Stimulated activated CD4-positive, alpha-beta T cell treated with anti-CD3 and anti-CD28 coated beads, Interleukin-1b, Interleukin-23, amount 100 ng/mL, for 48 hours (primary cell): ENCODE measurements at places on chromosomes 3 and 15.

- no peak for DNase-seq
Measured at GRCh38 chr15:25811481-25811906, 51.6 kb downstream of the ATP10A start.

DNA sequence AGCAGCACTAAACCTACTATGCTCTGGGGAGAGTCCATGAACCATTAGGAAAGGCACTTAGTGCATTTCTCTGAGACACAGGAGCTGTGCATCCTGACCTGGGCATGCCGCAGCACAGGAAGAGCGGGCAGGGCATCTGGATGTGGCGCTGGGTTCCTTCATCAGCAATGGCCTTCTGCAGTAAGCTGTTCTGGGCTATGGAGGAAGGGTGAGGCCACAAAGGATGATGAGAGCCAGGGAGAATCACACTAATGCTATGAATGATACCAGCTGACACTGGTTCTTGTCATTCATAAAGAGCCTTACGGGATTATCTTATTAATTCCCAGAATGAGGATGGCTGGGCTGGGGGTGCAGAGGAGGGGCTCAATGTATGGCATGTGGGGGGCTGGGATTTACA is 12.7 kb upstream of the SCN10A start:
- DNase-seq = no peak

DNA sequence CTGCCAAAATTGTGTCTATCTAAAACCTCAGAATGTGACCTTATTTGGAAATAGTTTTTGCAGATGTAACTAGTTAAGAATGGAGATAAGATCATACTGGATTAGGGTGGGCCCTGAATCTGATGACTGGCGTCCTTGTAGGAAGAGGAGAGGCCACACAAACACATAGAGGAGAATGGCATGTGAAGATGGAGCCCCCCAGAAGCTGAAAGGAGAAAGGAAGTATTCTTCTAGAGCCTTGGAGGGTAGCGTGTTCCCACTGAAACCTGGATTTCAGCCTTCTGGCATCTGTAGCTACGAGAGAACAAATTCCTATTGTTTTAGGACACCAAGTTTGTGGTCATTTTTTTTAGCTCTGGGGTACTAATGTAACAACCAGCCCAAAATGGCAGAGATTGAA is 423.0 kb upstream of the TPM1 start:
- DNase-seq = no peak

GRCh38 chr15:72184165-72184811 is 13.3 kb downstream of the GRAMD2A start:
- no peak for DNase-seq

DNA sequence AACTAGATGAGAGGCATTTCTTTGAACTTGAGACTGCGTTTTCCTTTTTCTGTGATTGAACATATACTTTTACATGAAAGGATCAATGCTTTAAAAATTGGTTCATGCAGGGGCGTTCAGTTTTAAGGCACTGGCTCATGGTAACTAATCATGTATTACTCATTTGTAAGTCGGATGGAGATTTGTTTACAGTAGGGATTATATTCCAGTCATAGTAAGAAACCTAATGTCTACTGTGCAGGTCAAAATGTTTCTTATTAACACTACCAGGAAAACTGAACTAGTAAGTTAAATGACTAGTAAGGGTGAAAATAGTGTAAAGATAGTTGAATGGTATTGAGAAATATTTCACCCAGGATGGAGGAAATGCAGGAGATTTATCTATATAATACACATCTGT is 258.8 kb upstream of the GBE1 start:
- no peak for DNase-seq

DNA sequence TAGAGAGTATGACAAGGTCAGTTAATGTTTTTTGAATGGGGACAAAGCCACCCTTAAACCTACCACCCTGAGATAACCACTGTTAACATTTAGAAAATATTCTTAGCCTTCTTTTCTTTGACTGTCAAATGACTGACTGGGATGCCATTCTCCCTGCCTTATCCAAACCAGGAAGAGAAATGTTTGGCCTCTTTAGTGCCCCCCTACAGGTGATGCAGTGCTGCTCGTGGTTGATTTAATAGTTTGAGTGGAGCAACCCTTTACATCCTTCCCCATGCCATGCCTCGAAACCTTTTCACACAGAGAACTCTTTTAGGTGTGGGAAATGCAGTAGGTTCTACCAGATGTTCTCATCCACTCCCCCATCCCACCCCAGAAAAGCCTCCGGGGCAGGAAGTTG is 38.7 kb upstream of the UMPS start:
- DNase-seq = no peak

- DNase-seq = no peak
Measured at GRCh38 chr15:33114374-33114717, 80.2 kb downstream of the FMN1 start.

GRCh38 chr15:20345401-20345958 is 196.1 kb downstream of the GOLGA6L6 start:
- no peak for DNase-seq

DNA sequence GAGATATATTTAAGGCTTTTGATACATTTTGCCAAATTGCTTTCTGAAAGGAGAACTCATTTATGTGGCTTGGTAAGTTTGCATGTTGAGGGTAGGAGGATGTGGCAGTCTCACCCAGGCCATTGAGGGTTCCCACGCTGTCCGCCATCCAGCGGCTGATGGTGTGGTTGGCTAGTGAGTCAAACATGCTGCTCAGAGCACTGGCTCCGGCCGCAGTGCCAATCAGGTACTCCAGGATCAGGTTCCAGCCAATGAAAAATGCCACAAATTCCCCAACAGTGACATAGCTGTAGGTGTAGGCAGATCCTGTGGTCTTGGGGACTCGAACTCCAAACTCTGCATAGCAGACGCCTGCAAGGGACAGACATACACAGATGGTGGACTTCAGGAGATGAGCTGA is 82.3 kb downstream of the CLDN11 start:
- DNase-seq = no peak

DNA sequence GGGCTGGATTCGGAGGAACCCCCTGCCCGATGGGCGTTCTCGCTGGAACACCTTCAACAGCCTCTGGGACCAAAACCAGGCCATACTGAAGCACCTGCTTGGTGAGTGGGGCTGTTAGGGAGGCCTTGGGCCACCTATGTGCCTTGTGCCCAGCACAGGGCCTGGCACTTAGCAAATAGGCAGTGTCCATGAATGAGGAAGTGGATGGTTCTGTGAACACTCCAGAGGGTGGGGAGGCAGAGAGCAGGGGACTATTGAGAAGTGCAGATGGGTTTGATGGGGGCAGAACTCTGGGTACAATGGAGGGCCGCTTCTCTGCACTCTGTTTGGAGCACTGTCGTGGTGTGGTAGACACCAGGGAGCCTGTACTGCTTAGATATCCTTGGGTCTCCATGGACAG is 1.5 kb downstream of the ECE2 start:
- DNase-seq = no peak

GRCh38 chr3:29077356-29077755 is 203.5 kb upstream of the RBMS3 start:
- DNase-seq = no peak

- DNase-seq = no peak
Measured at GRCh38 chr3:105511031-105511430, 144.3 kb downstream of the ALCAM start.

DNA sequence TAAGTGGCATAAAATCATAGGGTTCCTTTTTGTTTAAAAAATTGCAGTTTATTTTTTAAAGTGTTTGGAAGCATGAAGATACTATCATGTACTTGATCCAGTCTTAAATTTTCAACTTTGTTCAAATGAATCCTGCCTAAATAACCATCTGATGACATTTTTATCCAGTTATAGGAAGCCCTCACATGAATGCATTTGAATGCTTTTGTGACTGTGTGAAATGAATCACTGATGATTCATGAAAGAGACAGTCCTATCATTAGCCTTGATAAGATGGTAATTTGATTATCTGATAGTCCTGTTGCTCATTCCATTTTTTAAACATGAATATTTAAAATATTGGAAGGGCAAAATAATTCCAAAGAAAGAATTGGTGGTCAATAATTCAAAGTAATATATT is 401.9 kb upstream of the ROBO2 start:
- no peak for DNase-seq

GRCh38 chr3:188431553-188431952 is 277.6 kb downstream of the LPP start:
- no peak for DNase-seq

- DNase-seq = peak; percentile 2
Measured at GRCh38 chr3:194206320-194206719, 70.4 kb downstream of the HES1 start.

DNA sequence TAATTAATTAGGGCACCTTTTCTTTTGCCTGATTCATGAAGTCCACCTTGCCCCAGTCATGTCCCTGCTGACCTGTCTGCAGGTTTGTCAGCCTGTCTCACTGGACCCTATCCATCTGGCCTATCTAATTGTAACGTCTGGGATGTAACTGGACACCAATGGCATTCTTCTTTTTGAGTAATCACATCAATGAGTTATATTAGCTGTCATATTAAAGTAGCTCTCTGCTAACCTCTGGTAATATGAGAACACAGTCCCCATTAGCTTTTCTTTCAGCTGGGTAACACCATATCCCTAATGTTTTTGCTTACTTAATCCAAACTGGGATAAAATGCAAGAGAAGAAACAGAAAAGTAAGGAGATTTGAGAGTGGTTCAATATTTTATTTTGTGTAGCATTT is 166.2 kb upstream of the VEPH1 start:
- no peak for DNase-seq

DNA sequence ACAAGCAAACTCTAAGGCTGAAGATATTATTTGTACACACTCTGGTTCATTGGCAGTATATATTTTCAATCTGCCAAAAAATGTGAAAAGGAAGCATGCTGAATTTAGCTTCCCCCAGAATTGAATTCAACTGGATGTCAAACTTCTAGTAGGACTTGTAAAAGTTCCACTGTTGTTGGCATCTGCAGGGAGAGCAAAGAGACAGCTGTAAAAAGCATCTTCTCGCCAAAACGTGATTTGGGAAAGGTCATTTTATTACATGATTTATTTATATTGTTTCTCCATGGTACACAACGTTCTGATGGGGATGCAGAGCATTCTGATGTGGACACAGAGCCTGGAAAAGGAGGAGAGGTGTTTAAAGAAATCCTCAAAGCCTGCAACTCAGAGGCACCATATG is 196.7 kb upstream of the ADAMTS9 start:
- DNase-seq = no peak

- no peak for DNase-seq
Measured at GRCh38 chr15:68234060-68234459, 4.5 kb upstream of the CLN6 start.

GRCh38 chr3:6753536-6753935 is 107.4 kb upstream of the GRM7 start:
- no peak for DNase-seq

DNA sequence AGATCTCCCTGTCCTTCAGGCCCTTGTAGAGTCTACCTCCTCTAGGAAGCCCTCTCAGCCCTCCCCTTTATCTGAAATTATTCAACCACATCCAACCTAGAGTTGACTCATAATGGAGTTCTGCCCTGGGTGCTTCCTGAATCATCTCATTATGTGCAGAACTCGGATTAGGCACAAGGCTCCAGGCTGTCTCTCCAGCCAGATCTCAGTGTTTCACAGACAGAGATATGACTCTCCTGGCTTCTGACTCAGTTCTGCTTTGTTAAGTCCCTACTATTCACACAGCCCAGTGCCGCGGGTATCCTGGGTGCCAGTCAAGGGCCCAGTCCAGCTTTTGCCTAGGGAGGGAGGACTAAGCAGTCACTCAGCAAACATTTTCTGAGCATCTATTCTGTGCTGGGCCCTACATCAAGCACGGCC is 9.3 kb downstream of the STRA6 start:
- no peak for DNase-seq

GRCh38 chr15:25065876-25066275 is 111.1 kb downstream of the SNRPN start:
- no peak for DNase-seq

GRCh38 chr3:188280627-188281026 is 126.7 kb downstream of the LPP start:
- no peak for DNase-seq

- DNase-seq = peak; percentile 44
Measured at GRCh38 chr3:108153451-108153981, 62.7 kb upstream of the CD47 start.

- peak; percentile 23 for DNase-seq
Measured at GRCh38 chr3:12891985-12892839, 50.8 kb upstream of the RPL32 start.

DNA sequence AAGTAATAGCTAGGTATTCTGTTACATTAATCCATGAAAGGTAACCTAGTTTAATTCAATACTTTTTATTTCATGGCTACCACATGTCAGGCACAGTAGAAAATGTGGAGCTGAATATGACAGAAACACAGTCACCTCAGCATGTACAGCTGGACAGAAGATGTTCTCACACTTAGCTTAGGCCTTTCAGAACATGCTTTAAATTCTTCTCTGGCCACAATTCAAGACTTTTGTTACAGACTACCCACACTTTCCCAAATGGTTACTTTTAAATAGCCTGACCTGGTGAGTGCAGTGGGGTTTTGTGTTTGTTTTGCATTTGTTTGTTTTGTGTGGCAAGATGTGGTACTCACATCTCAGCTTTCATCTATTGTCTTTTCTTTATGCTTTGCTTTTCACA is 1079.5 kb downstream of the IGSF11 start:
- DNase-seq = no peak

- DNase-seq = no peak
Measured at GRCh38 chr3:72153477-72154314, 368.7 kb upstream of the PROK2 start.

GRCh38 chr3:129445471-129445870 is 5.4 kb downstream of the IFT122 start:
- DNase-seq = no peak

- no peak for DNase-seq
Measured at GRCh38 chr3:194301730-194302129, 49.4 kb downstream of the CPN2 start.

DNA sequence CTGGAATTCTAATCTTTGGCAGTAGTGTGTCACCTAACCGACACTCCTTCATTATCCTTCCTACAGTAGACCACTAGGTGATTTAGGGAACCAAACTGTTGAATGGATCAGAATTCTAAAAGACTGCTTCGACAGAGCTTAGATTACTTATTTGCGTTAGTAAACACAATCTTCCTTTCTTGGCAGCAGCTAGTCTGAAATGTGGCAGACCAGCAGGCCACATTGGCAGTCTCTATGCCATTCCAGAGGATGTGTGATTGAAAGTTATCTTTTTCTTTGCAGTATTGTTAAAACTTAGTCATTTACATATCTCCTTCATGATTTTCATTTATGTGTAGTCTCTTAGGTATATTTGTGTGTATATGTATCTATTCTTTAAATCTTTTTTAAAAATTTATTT is 23.6 kb downstream of the MBNL1 start:
- no peak for DNase-seq

DNA sequence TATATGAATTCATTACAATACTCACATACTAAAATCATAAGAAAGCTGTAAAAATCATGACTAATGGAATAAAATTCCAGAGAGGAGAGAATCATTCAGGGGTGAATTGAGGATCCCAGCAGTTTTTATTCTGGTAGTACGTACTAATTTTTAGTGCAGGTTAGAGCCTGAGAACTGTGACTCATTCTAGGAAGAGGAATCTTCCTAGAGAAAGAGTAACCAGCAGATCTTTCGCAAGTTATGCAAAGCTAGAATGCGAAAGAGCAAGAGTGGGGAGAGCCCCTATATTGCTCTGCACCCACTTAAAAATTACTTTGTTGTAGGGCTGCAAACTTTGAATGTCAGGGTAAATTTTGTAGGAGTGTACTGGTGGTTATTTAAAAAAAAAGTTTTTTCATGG is 303.6 kb upstream of the ARPP21 start:
- no peak for DNase-seq
